ENCODE measurements at places on chromosomes 12 and 14.

- DNase-seq = no peak
Measured at GRCh38 chr12:119292893-119293630, 41.5 kb upstream of the CCDC60 start.

DNA sequence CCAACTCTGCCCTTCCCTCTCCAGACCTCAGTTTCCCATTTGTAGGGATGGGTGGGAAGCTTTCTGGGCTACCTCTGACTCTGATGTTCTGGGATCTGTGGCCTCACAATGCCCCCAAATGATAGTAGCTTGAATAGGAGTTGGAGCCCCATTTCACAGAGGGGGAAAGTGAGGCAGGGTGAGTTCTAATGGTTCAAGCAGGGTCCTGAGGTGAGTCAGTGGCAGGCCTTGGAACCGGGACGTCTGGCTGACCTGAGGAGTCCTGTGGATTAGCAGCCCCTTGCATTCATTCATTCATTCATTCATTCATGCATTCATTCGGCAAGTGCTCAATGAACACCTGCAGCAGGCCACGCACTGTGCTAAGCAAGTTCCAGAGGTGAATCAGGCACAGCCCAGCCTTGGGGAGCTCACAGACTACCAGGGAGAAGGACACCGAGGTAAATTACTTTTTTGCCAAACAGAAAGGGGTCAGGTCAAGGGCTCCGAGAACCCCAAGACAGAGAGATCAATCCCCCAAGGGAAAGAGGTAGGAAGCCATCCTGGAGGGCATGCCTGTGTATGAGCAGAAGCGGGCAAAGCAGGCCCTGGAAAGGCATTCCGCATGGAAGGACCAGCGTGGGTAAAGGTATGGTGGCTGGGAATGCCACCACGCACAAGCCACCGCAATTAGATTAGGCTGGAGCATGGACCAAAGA, 818 bp upstream of the TMEM119 start:
- DNase-seq = no peak

GRCh38 chr12:16110596-16110995, 166.9 kb downstream of the SLC15A5 start:
- no peak for DNase-seq

DNA sequence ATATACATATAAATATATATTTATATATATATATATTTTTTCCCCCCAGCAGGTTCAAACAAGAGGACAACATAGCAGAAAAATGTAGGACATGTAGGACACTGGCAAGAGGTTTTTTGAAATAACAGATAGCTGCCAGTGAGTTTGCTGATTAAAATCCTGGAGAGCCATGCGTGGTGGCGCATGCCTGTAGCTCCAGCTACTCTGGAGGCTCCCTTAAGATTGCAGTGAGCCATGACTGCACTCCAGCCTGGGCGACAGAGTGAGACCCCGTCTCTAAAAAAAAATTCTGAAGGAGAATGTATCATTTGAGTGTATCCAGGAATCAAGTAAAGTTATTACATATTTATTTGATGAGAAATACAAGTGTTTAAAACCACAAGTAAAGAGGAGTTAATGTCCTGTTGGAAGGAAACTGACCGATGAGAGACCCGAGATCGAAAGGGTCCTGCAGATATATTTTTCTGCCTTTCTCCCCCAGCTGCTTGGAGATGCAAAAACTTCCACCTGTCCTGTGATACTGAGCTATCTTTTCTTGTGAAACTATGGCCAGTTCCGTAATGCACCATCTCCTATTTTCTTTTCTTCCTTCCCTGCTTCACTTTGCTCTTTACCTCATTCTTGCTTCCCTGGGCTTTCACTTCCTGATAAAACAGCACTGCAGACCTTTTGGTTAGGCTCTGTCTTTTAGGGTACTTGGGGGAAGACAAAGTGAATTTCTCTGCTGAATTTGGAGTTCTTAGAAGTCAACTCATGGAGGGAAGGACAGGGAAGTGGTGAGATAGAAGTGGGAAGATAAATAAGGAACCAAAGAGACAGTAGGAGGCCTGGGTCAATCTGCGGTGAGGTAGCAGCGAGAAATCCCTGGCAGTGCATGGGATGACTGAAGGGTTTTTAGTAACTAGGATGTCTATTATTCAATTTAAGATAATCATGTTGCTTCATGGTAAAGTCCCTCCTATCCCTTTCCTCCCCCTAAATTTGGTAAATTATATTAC, 41.2 kb upstream of the SLC2A13 start:
- DNase-seq = no peak

- DNase-seq = no peak
Measured at GRCh38 chr12:50072198-50072907, 12.8 kb upstream of the SMARCD1 start.

DNA sequence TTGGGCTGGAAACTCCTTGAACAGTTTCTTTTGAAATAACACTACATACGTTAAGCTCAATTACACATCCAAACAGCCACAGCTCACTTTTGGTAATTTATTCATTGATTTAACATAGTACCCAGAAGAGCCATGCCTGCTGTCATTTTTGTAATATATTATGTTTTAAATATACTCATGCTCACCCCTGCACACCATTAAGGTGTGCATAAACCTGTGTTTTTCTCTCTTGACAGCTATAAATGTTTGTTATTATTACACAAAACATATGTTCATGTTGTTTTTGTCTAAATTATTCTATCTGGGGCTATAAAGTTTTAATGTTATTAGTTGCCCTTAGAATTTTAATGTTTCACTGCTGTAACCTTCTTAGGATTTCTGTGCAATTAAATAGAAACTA, 296.1 kb downstream of the AKAP6 start:
- no peak for DNase-seq

GRCh38 chr12:25524366-25524765, 28.7 kb downstream of the LMNTD1 start:
- DNase-seq = no peak

DNA sequence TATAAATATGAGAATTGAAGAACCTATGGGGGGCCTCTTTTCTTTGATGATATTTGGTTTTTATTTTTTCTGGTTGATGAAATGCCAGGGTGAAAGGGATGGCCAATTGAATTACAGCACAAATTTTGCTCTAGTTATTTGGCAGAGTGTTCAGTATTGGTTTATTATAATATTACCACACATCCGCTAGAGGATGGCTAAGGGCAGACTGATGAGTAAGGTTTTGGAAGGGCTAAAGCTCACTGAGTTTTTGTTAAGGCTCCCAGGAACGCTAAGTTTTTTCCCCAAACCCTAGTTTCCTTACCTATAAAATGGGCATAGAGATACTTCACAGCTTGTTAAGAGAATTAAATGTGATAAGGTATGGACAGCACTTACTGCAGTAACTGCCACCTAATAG, 34.3 kb upstream of the LRRC10 start:
- DNase-seq = no peak

- DNase-seq = no peak
Measured at GRCh38 chr12:48027183-48028002, 23.1 kb upstream of the COL2A1 start.

GRCh38 chr14:101551729-101552595, 9.3 kb upstream of the DIO3 start:
- no peak for DNase-seq

- DNase-seq = no peak
Measured at GRCh38 chr14:71595441-71595840, 336.8 kb upstream of the RGS6 start.

GRCh38 chr12:33423706-33424105, 15.9 kb downstream of the SYT10 start:
- no peak for DNase-seq

DNA sequence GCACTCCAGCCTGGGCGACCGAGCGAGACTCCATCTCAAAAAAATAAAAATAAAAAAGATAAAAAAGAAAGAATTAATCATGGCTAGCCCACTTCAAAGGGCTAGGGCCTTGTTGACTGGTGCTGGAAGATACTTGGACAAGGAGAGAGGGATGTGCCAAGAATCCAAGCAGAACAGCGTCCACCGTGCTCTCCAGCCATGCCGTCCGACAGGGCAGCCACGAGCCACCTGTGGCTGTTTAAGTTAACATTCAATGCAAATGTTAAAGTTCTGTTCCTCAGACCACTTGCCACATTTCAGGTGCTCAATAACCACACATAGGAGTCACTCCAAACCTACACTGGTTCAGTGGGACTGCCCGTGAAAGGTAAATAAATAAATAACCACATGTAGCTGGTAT, 21.4 kb downstream of the SLC6A13 start:
- no peak for DNase-seq

DNA sequence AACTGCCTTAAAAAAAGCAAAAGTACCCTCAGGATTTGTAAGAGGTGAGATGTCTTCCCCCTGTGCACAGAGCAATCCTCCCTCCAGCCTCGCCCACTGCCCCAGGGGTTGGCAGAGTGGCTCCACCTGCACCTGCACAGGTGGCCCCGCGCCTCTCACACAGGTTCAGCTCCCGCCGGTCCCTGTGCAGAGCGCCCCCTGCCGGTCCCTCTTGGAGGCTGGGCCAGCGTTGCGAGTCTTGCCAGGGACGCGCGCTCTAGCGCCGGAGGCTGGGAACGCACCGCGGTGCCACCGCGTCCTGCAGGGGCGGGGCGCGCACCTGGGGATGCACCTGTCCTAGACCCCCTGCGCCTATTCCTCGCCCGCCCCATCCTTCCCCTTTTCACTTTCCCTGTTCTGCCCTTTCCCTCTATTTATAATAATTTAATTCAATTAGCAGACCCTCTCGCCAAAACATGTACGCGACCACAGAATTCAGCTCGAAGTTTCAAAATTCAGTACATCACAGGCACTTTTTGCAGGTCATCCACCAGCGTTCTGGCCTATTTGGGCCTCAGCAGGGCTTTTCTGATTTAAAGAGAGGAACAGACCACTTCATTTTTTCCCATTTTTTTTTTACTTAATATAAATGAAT, 618.6 kb downstream of the AACS start:
- DNase-seq = no peak

- DNase-seq = no peak
Measured at GRCh38 chr14:78605025-78605762, 435.0 kb downstream of the NRXN3 start.

GRCh38 chr12:37666069-37666781, 650.3 kb upstream of the ALG10B start:
- DNase-seq = no peak

All from stimulated activated CD8-positive, alpha-beta memory T cell treated with anti-CD3 and anti-CD28 coated beads, Interleukin-4, amount 100 ng/mL, for 1 hour (primary cell).